Activated CD4-positive, alpha-beta T cell treated with anti-CD3 and anti-CD28 coated beads, Interleukin-2, amount 50 U/mL, for 1 hour (primary cell): ENCODE measurements at places on chromosomes 4 and X.
A peak's percentile ranks its signal among the peaks of the same experiment; 100 is the strongest.

- DNase-seq = no peak
Observed at GRCh38 chr4:15488136-15488535, 18.5 kb downstream of the CC2D2A start.

DNA sequence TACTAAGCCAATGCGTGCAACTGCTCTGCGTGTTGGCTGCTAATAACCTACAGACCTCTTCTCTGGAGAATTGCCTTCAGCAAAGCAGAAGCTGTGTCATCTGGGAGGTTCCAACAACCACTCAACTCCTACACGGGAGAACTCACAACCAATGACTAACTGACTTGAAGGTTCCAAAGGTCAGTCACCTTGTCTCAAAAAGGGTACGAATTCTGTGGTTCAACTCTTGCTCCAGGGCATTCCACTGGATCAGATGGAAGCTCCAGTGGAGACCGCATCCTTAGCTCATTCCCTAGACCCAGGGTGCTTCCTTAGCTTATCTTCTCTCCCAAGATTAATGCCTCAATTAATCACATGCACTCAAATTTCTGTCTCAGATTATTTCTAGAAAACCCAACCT is 222.7 kb downstream of the CHIC2 start:
- DNase-seq = no peak

DNA sequence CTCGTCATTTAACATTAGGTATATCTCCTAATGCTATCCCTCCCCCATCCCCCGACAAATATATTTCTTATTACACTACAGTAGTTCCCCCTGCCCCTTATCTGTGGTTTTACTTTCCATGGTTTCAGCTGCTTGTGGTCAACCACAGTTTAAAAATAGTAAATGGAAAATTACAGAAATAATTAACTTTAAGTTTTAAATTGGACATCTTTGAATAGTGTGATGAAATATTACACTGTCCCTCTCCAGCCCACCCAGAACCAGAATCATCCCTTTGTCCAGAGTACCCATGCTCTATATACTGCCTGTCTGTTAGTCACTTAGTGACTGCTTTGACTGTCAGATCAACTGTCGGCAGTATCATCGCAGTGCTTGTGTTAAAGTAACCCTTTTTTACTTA is 47.4 kb upstream of the VEGFC start:
- DNase-seq = no peak

GRCh38 chr4:6999172-7000086 is 43.7 kb upstream of the TADA2B start:
- peak; percentile 26 for DNase-seq

DNA sequence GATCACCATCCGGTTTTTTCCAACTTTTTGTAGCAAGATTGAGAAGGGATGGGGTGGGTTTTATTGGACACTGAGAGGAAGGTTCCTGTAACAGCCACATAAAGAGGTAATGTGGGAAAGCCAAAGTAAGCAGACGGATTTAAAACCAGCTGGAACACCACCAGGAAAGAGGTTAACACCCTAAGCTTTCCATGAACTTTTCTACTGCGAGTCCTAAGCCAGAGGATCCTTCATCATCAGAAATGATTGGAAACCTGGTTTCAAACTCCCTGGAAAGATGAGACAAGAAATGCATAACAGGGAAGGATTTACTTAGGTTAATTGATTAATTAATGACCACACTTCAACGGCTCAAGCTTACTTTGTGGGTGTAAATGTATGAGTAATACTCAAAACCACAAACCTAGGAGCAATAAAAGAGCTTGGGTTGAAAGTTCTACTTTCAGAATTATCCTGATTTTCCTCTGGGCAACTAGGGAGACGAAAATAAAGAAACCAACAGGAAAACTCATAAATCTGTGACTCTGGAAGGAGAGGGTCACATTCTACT is 91.5 kb downstream of the COX18 start:
- no peak for DNase-seq

GRCh38 chrX:15299941-15300851 is 15.2 kb downstream of the ASB11 start:
- no peak for DNase-seq

DNA sequence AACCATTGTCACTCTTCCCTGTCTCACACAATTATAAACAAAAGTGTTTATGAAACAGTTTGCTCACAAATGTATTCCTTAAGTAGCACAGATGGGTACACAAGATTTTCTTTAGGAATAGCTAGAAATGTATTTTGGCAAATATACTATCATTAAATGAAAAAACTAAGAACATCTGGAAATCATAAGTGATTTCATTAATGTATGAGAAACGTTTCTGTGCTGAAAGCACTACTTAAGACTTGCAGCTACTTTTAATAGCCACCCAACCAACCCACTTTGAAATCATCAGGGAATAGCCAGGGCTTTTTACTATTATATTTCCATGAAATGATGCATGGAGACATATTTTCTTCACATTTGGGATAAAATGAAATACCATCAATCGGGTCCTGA is 62.3 kb upstream of the NAP1L5 start:
- DNase-seq = no peak

DNA sequence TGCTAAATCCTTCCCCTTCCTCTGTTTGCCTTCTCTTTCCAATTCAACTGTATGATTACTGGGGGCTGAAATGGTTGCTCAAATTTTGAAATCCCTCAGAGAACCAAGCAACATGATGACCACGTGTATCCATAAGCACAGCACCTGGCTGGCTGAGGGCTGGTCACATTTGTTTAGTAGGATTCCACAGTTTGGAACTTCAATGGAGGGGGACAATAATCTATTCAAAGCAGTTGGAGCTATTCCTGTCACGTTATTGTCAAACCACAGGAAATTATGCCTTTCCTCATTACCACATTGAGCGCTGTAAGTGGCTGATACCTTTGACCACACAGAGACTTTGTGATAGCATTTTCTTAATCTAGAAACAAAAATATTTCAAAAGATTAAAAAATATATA is 7.0 kb downstream of the TMSB4X start:
- no peak for DNase-seq

GRCh38 chr4:94277534-94277933 is 65.1 kb downstream of the HPGDS start:
- no peak for DNase-seq

DNA sequence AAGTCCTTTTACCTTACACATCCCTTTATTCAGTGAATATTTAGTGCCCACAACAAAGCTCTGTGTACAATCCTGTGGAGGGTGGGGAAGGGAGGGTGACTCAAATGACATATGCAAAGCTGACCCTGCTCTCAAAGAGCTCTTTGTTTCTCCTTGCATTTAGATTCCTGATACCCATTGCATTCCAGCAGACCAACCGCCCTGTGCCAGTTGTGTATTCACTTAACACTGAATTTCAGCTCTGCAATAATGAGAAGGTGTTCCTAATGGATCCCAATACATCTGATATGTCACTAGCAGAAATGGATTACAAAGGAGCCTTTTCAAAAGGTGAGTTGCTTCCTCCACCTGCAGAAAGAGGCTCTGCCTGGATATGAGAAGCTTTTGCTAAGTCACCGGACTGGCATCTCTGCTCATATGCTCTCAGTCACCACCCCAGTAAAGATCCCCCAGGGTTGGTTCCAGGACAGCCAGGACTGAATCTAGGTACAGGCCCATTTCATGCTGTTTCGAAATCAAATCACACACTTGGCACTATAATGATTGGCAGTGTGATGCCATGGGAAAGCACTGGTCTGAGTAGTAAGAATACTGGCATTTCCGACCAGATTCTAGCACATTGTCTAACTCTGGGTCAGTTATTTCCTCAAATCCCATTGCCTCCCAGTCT is 17.1 kb upstream of the ANXA3 start:
- no peak for DNase-seq
